ENCODE measurements at places on chromosomes 7 and 10.
A peak's percentile ranks its signal among the peaks of the same experiment; 100 is the strongest.

GRCh38 chr10:112421731-112422130, 25.0 kb downstream of the ZDHHC6 start:
- no peak for DNase-seq

DNA sequence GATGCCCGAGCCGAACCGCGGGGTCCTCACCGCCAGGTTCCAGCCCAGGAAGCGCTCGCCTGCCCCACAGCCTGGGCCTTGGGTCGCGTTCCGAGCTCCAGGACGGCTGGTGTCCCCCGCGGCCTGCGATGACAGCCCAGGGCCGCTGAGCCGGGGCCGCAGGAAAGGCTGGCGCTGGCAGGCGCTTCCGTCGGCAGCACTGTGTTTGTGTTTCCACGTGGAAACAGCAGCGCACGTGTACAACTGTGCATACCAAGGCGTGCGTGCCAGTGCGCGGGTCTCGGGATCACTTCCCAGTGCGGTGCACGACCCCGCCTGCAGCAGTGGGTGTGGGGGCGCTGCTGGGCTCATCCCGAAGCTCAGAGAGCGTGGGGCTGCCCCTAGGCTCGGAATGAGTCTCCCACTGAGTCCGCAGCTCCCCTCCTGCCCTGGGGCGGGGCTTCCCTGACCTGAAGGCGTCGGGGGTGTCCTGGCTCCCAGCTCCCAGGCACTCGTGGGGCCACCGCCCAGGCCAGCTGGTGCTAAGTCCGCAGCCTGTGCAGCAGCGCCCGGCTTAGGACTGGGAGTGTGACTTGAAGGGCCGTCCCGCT, 17.2 kb downstream of the AP5Z1 start:
- DNase-seq: no peak

- DNase-seq: peak; percentile 69
Measured at GRCh38 chr7:27130540-27131389, at the start of gene HOXA4. Gene HOXA4 (minus strand): TSS chr7:27130757. CDS start chr7:27130733, 24 bp downstream.

DNA sequence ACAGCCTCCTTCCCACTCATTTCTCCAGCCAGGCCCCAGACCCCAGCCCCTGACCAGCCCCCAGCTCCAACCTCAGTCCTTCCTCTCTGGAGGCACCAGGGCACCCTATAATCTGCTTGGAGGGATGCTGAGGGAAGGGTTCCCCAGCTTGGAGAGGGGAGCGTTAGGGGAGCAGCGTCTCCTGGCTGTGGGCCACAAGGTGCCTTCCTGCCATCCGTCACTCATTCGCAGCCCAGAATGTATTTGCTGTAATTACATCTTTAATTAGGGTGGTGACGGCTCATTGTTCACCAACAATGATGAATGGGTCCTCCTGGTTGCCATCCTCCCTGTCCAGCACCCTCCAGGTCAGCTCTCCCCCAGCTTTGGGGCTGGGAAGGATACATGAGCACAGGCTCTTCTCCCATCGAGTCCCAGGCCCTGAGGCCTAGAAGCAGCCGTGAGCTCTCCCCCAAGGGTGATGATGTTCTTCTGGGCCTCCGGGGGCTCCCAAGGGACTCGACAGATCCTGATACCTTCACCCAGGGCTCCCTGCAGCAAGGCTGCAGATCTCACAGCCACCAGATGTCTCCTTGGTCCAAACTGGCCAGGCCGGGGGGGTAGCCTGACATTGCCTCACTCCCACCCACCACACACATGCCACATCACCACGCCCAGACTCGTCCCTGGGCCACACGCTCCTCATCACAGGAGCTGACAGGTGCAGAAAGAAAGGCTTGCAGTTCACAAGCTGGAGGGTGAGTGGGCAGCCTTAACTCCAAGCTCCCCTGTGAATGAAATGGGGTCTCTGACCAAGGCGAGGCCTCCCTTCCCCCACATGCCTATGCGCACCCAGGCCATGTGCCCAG, 26.8 kb downstream of the POLL start:
- DNase-seq: no peak

DNA sequence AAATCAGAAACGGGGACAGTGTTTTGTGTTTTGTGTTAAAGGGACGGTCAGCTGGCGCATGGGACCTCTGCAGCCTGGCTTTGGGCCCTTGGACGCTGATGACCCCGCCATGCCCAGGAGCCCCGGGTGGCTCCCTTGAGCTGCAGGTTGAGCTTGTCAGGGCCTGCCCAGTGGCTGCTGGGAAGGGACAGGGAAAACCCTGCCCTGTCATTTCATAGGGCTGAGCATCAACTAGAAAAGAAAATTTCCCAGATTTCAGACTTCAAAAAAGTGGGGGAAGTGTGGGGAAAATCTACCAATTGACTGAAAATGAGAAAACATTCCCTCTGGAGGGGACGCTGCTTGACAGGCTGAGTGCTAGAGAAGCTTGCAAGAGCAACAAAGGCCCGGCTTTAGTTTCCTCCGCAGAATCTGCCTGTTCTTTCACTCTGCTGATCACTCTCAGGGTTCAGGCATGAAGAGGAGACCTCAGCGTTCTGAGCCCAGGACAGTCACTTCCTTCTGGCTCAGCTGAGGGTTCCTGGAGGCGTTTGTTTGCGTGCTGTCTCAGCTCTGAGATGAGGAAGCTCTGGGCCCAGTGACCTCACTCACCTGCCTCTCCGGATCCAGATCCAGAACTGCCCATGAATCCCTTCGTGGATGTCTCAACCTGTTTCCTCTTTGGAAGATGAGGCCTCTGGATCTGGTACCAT, 18.6 kb upstream of the DNAJB6 start:
- DNase-seq: peak; percentile 29

- no peak for DNase-seq
Measured at GRCh38 chr10:50512743-50513416, 110.9 kb downstream of the SGMS1 start.

DNA sequence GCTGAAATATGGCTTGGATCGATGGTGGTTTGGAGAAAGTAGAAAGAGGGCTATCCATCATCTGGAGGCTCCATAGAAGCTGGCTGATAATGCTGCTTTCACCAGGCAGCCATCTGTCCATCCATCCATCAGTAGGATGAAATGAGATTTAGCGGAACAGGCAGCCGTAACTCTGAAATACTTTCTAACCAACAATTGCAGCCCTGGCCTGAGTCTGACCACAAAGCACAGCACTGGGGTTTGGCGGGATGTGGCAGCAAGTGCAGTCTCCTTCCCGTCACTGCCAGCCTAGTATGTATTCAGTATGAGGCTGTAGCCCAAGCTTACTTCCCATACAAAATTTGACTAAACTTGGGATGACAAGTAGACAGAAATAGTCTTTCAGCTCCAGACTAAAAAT, 38.0 kb downstream of the R3HCC1L start:
- no peak for DNase-seq

GRCh38 chr10:76778914-76779795, 858.5 kb downstream of the KCNMA1 start:
- no peak for DNase-seq

GRCh38 chr7:39480901-39481300, 85.3 kb upstream of the YAE1 start:
- no peak for DNase-seq

DNA sequence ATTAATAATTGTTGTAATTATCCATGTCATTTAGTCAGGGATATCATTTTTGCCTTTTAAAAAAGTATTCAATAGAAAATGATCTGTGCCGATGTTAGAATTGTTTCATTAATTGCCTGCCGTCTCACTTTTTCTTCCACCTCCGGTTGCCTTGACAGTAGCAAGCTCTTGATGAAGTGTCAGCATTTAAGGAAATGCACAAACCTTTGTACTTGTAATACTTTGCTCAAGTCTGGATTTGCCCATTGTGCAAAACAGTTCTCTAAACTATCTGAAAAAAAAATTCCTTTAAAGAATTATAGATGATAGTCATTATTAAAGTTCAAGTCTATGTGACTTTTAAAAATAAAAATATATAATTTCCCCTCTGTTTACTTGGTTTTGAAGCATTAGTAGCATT, 619.7 kb downstream of the GATA3 start:
- no peak for DNase-seq

GRCh38 chr10:50554995-50555568, 68.7 kb downstream of the SGMS1 start:
- DNase-seq: peak; percentile 52

DNA sequence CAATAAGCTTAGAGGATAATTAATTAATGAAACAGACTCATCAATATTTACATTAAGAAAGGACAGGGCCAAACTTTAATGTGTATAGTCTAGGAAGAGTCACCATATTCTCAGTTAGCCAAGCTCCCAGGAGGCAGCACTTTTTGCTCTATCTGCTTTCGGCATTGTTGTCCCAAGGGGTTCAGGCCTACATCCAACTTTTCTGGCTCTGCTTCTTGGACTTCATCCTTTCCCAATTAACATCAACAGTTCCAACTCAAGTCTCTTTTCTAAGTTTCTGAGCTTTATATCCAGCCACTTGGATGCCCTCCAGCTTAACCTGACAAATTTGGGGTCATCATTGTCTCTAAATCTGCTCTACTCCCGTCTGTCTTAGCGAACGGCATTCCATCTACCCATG, 42.8 kb downstream of the GLI3 start:
- DNase-seq: no peak
